Activated CD4-positive, alpha-beta memory T cell treated with anti-CD3 and anti-CD28 coated beads, Interleukin-2, amount 10 ng/mL, durations not matched to agents 7 days and 5 days (primary cell): ENCODE measurements at places on chromosomes 12 and 14. TPM values are rescaled to one million over a fixed set of nuclear protein-coding genes. Genes with fewer than 3 reads are reported as not detected.

TGM1 gene
- total RNA-seq: 4.0 TPM

DHH gene
- total RNA-seq: 0.08 TPM

- H3K4me1 ChIP-seq: no peaks in the 10 kb centered on the region
- peaks cover 4% of the 10 kb centered on the region for H3K27me3 ChIP-seq
- DNase-seq: no peak
- H3K36me3 ChIP-seq: no peaks in the 10 kb centered on the region
- H3K27ac ChIP-seq: no peak overlapping the region
Observed at GRCh38 chr14:90419200-90419599, 22.4 kb downstream of the CALM1 start.

DNA sequence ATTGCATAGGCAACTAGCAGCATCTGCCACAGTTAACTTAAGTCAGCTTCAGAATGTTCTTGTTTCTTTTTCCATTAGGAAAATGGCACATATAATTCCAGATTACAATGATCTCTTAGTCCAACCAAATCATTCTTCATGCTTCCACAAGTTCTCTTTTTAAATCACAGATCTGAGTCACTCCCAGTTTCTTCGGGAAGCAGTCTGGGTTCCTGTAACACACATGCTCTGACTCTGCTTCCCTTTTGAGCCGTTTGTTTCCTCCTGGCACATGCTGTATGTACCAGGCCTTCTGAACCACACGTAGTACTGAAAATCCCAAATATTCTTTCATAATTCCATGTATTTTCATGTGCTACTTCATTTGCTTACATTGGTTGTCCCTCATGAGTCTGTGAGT is 388.8 kb upstream of the PDE3A start:
- no peaks in the 10 kb centered on the region for H3K4me1 ChIP-seq
- no peak for DNase-seq
- H3K27ac ChIP-seq: no peak overlapping the region
- no peaks in the 10 kb centered on the region for H3K27me3 ChIP-seq

DNA sequence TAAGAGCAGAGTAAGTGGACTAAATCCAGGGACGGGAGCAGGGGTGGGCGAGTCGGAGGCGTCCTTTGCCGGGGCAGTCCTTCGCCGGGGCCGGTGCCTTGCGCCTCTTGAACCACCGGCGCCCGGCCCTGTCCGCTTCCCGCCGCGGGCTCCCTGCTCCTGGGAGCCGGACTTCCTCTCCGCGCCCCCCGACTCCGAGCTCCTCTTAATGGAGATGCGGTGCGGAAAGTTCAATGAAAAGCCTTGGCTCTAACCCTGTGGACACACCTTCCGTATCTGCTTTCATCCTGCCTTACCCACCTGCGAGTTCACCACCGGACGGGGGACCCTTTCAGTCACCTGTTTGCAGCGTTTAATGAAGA is 412 bp downstream of the FGFR1OP2 start:
- H3K4me1 ChIP-seq: peaks cover 52% of the 10 kb centered on the region
- no peak for DNase-seq
- peak overlapping the region; percentile 94 for H3K4me3 ChIP-seq
- no peaks in the 10 kb centered on the region for H3K27me3 ChIP-seq
- peaks cover 44% of the 10 kb centered on the region for H3K36me3 ChIP-seq
